CD8-positive, alpha-beta T cell (primary cell): ENCODE measurements at places on chromosomes 11 and 22. TPM values are rescaled to one million over a fixed set of nuclear protein-coding genes. Genes with fewer than 3 reads are reported as not detected.

The CCDC116 gene
- total RNA-seq, result 0.33 TPM

The HEPACAM gene
- total RNA-seq, result not detected

The MRGPRF gene
- not detected for total RNA-seq

DNA sequence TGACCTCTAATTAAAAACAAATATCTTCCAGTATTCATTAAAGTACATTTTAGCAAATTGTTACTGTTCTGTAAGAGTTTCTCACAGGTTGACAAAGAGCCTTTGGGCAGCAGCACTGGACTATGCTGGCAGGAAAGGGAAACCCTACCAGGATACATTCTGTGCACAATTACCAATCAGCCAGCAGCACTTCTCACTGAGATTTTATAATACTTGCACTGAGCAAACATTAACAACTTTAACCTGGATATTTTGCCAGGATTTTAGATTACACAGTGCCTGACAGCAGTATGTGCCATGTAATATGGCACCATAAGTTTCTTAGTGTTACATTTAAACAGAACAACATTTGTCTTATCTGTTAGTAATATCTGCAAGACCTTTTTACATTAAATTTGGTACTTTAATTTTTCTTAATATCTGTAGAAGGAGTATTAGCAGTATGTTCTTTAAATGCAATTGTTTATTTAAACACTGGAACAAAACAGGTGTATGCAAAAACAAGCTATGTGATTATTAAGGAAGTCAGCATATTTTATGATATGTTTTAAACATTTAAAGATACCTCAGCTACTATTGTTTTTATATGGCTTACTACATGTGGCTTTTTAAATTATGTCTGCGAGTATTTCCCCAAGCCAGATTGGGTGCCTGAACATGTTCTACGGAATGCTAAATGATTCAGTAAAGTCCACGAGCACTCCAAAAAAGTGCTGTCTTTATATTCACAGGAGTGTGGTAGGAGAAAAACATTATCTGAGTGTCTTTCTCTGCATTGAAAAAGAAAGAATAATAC, 699.0 kb upstream of the LUZP2 start:
- DNase-seq, result no peak

DNA sequence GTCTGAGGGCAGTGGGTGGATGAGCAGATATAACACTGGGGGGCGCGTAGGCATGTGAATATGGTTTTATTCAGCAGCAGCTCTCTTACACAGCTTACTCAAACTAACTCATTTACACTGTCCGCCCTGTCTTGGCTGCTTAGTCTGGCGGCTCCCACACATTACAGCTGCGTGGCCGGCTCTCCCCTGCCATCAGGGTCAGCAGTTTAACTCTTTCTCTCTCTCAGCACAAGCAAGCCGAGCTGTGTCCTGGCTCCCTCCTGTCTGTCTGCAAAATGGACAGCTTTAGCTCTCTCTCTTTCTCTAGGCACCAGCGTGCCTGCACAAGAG, 1310.1 kb upstream of the RAG2 start:
- DNase-seq, result no peak

- DNase-seq, result no peak
These were observed 73.8 kb downstream of the STIM1 start for GRCh38 chr11:3929232-3929631.

DNA sequence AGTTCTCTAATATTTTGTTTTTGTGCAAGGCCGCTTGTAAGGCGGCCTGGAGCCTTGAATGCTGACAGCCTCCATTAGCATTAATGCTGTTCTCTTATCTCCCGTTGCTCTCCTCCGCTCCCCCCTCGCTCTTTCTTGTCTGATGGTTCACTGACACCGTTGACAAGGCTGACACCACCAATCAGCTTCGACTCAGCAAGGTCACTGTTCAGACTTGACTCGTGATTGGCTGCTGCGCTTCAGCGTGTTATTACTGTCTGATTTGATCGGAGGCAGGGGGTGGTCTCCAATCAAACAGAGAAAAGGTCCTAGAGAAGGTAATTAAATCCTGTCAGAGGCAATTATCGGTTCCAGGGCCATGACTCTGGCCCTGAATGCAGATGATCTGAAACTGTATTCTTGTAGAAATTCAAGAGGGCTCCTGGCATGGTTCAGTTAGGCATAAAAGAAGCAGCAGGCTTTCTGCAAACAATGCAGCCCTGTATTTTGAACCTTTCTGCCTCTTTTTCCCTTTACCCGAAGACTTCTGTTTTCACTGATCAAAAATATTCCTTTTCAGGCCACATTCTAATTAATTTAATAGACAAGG, 49.3 kb upstream of the MPPED2 start:
- DNase-seq, result no peak

DNA sequence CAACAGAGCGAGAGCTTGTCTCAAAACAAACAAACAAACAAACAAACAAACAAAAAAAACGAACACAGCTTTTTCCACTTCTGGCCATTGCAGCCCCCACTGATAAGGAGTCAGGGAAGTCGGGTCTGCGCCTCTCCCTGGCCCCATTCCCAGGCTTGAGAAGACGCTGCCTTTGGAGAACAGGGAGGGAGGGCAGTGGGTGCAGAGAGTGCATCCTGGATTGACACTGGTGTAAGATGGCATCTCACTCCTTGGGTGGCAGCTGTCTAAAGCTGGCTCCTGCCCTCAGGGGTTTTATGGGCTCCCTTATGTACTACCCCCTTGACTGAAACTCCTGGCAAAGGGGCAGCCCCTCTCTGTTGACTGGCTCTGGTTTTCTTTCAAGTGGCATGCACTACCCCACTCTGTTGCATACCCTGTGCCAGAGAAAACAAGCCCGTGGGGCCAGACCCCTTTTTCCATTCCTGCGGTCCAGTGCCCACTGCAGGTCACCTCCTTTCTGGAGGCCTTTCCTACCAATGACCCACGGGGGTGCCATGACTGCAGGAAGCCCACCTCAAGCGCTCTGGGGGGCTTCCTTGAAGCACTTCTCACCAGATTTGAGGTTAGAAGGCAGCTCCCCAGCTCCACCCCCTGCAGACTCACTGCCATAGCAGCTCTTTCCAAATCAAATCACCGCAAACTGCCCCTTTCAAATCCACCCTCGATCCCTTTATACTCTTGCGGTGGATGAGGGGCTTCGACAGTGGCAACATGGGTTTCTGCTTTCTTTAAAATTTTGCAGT, 12.7 kb downstream of the DRAP1 start:
- DNase-seq, result no peak

DNA sequence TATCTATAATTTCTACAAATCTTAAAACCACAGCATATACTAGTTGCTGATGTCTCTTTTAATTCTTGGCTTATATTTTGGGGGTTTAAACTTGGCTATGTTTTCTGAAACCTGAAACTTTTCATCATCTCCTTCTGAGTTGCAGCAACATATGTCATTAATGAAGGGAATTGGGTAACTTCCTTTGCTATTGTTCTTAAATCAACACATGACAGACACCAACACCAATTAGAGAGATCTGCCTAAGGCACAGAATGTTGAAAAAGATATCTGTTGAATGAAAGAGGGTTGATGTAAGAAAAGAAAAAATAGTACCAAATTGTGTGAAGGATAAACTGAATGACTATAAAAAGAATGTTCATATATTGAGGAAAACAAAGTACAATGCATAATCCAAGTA, 10.3 kb upstream of the GAS2 start:
- DNase-seq, result no peak

GRCh38 chr11:48104568-48104924, 112.1 kb upstream of the OR4B1 start:
- no peak for DNase-seq
